CD4-positive, alpha-beta T cell treated with Interleukin-17A for 4 hours (primary cell): ENCODE measurements at places on chromosomes 1 and 21.

GRCh38 chr1:244102046-244102445 lies 51.0 kb downstream of the ZBTB18 start:
- no peak for DNase-seq

GRCh38 chr1:167738158-167738557 lies 16.4 kb downstream of the MPZL1 start:
- no peak for DNase-seq

DNA sequence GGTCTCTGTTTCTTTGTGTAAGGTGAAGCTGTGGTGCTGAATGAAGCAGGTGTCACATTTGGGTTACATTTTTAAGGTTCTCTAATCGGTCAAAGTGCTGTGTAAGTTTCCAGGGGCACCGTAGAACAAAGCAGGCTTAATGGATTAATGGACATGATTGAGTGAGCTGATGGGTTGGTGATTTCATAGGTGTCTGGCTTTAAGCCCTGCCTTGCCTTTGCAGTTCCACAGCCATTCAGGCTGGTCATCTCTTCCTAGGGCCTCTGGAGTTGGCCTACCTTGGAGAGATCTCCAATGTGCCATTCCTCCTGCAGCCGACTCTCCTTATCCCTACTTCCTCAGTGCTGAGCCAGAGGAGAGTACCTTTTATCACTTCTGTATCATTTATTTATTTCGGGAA lies 15.2 kb downstream of the GALNT2 start:
- DNase-seq = no peak

GRCh38 chr1:235328271-235329138 lies at the start of gene GGPS1:
Gene GGPS1, plus strand, starts transcription at chr1:235328570. Its CDS starts 6,695 bp downstream, at chr1:235335265.
- DNase-seq = peak; percentile 99

DNA sequence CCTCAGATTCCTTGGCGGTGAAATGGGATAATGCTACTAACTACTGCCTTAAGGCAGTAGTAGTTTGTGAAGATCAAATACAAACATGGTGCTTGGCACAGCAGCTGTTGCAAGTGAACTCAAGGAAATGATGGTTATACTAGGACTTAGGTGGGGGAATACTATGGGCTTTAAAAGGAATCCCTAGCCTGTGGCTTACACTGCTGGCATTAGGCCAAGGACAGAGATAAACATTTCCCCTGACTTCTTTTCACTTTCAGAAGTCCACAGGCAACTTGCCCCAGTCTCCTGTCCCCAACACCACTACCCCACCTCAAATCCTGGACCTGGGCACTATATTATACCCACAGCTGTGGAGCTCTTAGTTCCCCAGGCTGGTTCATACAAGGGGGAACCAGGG lies 13.1 kb upstream of the VAMP4 start:
- no peak for DNase-seq

DNA sequence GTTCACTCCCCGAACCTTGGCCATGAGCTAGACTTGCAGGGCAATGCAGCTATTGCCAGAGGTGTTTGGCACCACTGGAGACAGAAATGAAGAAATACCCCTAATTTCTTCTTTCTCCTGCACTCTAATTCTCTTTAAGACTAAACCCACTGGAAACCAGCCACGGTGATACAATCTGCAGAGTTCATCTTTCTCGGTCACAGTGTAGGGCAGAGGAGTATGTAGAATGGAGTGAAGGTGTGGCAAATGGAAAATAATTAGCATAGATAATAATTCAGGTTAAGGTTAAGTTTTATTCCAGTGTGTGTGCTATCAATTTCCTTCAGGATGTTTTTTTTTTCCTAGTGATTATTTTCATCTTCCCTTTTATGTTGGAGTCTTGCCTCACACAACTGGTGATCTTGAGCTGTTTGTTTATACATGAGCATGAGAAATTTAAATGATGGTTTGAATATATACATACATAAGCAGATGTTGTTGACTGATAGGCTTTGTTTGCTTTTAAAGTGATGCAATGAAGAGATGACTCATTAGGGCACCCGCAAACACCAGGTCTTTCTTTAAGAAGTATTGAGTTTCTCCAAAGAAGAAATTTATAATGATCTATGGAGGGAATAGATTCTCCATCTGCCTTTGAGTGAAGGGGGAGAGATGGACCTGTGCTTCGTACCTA lies 81.9 kb downstream of the SPATA17 start:
- DNase-seq = no peak

DNA sequence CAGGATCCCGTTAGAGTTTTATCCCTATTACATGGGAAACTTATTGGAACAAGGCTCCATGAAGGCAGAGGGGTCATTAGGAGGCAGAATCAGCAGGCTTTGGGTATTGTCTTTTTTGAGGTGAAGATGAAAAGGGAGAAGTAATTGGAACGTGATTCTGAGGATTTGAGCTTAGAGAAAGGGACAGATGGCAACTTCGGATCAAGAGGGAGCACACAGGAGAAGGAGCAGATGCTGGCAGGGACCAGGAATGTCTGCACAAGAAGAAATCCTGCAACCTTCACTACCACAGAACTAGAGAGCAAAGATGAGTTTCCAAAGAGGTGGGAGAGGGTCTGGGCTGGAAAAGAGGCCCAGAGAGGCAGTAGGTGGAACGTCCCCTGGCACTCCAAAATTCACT lies 202.8 kb downstream of the RRAGC start:
- DNase-seq = no peak
